Activated T-helper 2 cell treated with anti-CD3 and anti-CD28 coated beads, Interferon-gamma antibody, Interleukin-2, Interleukin-4, amounts not matched to agents 10 μg/mL and 5 μg/mL and 100 μg/mL, durations not matched to agents 14 hours and 24 hours and 36 hours (primary cell): ENCODE measurements at places on chromosomes 1 and 21. TPM values are rescaled to one million over a fixed set of nuclear protein-coding genes. Genes with fewer than 3 reads are reported as not detected.

DNA sequence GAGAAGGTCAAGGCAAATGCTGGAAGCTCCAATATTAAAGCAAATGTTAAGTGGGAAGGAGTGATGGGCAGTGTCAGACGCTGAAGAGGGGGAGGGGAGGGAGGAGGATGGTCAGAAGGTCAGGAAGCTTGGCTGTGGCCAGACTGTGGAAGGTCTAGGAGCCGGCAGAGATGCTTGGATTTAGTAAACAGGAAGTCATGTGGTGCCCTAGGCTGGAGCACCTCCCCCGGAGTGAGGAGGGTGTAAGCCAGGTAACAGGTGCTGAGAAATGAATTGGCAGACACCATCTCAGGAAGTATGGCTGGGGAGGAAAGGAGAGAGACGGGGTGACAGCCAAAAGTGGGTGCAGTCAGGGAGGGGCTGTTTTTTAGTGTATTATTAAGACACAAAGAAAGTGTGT lies 17.7 kb downstream of the CSMD2 start:
- DNase-seq: no peak
- H3K36me3 ChIP-seq: no peaks in the 10 kb centered on the region
- H3K27ac ChIP-seq: no peak overlapping the region
- H3K27me3 ChIP-seq: no peaks in the 10 kb centered on the region
- no peaks in the 10 kb centered on the region for H3K4me1 ChIP-seq
- no peak overlapping the region for H3K4me3 ChIP-seq

GRCh38 chr1:32716312-32717148 lies 14.0 kb upstream of the SYNC start:
- H3K4me3 ChIP-seq: no peak overlapping the region
- peak; percentile 53 for DNase-seq
- no peak overlapping the region for H3K27ac ChIP-seq

Gene GJA4
- not detected in 2 replicates for total RNA-seq

- H3K36me3 ChIP-seq: no peaks in the 10 kb centered on the region
- no peaks in the 10 kb centered on the region for H3K27me3 ChIP-seq
- H3K27ac ChIP-seq: no peak overlapping the region
- no peak overlapping the region for H3K4me3 ChIP-seq
- H3K4me1 ChIP-seq: no peaks in the 10 kb centered on the region
Measured at GRCh38 chr1:91166106-91166712, 144.4 kb upstream of the ZNF644 start.

Gene SLC1A7
- not detected in 2 replicates for total RNA-seq

- H3K27me3 ChIP-seq: peaks cover 5% of the 10 kb centered on the region
- H3K36me3 ChIP-seq: no peaks in the 10 kb centered on the region
- no peak overlapping the region for H3K4me3 ChIP-seq
- H3K4me1 ChIP-seq: no peaks in the 10 kb centered on the region
- H3K27ac ChIP-seq: no peak overlapping the region
Measured at GRCh38 chr1:17316704-17317103, 8.7 kb downstream of the PADI4 start.

GRCh38 chr1:182101415-182102042 lies 40.0 kb upstream of the ZNF648 start:
- peaks cover 2% of the 10 kb centered on the region for H3K4me1 ChIP-seq
- H3K27ac ChIP-seq: no peak overlapping the region
- DNase-seq: no peak
- peaks cover 36% of the 10 kb centered on the region for H3K27me3 ChIP-seq

- H3K27ac ChIP-seq: no peak overlapping the region
- no peak for DNase-seq
- no peaks in the 10 kb centered on the region for H3K36me3 ChIP-seq
- H3K4me1 ChIP-seq: no peaks in the 10 kb centered on the region
- H3K4me3 ChIP-seq: no peak overlapping the region
- H3K27me3 ChIP-seq: no peaks in the 10 kb centered on the region
Measured at GRCh38 chr1:118504867-118505266, 319.8 kb upstream of the SPAG17 start.

DNA sequence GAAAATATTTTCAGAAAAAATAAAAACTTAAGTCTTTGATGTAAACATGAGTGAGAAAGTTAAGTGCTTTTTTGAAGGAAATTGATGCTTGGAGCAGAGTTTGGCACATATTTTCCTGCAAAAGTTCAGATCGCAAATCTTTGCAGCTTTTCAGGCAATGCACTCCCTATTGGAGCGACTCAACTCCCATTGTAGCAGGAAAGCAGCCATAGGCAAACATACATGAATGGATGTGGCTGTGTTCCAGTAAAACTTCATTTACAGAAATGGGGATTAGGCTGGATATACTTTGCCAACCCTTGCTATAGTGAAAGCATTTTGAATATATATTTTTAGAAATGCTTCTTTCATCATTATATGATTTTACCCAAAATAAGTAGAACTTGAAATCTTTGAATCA lies 8.1 kb downstream of the AGL start:
- no peaks in the 10 kb centered on the region for H3K27me3 ChIP-seq
- no peak overlapping the region for H3K4me3 ChIP-seq

Gene CD84
- 14.1 and 14.9 TPM in 2 replicates for total RNA-seq

- H3K36me3 ChIP-seq: no peaks in the 10 kb centered on the region
- H3K27ac ChIP-seq: no peak overlapping the region
- H3K4me3 ChIP-seq: no peak overlapping the region
Measured at GRCh38 chr1:1420654-1421141, 378 bp downstream of the ANKRD65 start.

Gene CITED4
- 3.6 and 4.2 TPM in 2 replicates for total RNA-seq

DNA sequence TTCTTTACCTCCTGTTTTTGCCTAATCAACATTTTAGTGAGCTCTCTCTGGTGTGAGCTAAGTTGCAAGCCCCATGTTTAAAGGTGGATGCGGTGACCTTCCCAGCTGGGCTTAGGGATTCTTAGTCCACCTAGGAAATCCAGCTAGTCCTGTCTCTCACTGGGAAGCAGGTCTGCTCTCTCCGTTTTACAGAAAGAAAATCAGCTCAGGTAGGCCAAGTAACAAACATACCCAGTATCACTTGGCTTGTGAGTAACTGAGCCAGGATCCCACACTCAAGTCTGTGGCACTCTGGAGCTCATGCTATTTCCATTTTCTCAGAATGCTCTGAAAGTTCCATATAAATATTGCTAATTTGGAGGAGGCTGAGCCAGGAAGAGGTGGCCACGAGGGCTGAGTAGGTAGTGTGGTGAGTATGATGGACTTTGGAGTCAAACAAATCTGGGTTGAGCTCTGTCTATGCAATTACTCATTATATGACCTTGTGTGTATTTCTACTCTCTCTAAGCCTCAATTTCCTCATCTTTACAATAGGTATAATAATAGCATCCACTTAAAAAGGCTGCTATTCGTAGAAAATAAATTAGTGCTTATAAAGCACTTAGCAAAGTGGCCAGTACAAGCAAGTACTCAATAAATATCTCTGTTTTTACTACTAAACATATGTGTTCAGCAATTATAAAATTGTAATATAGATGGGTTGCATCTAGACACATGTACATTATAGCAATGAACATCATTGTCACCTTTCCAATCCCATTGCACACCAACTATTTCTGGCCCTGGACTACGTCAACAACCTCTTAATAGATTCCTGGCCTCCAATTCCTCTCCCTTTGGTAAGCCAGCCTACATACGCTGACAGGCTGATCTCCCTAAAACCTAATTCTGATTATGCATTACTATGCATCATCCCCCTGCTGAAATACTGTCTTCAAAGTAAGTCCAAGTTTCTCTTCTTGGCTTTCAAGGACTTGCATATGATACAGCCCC lies 32.7 kb upstream of the DHCR24 start:
- DNase-seq: no peak
- H3K36me3 ChIP-seq: no peaks in the 10 kb centered on the region
- no peak overlapping the region for H3K4me3 ChIP-seq

DNA sequence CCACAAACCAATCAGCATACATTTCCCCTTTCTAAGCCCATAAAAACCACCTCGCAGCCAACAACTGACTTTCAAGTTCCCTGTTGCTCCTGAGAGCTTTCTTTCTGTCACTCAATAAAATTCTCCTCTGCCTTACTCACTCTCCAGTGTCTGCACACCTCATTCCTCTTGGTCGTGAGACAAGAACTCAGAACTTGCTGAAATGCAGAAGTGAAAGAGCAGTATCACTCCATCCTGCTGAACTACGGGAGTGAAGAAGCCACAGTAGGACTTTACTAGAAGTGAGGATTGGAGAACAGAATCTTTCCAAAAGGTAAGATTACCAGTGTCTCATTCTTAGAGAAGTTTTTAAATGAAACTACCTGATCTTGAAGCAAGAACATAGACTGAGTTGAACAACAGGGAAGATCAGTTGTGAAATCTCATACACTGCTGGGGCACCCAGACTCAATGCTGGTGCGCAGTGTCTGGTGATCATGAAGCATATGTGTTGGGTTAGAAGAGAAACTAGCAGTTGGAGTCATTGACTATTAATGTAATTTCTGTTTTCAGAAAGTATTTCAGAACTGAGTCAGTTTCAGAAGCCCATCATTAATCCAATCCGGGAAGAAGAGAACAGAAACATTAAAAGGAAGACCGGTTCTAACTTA lies 726.9 kb upstream of the TMPRSS15 start:
- no peaks in the 10 kb centered on the region for H3K27me3 ChIP-seq
- DNase-seq: no peak
- H3K36me3 ChIP-seq: no peaks in the 10 kb centered on the region
- no peak overlapping the region for H3K4me3 ChIP-seq

DNA sequence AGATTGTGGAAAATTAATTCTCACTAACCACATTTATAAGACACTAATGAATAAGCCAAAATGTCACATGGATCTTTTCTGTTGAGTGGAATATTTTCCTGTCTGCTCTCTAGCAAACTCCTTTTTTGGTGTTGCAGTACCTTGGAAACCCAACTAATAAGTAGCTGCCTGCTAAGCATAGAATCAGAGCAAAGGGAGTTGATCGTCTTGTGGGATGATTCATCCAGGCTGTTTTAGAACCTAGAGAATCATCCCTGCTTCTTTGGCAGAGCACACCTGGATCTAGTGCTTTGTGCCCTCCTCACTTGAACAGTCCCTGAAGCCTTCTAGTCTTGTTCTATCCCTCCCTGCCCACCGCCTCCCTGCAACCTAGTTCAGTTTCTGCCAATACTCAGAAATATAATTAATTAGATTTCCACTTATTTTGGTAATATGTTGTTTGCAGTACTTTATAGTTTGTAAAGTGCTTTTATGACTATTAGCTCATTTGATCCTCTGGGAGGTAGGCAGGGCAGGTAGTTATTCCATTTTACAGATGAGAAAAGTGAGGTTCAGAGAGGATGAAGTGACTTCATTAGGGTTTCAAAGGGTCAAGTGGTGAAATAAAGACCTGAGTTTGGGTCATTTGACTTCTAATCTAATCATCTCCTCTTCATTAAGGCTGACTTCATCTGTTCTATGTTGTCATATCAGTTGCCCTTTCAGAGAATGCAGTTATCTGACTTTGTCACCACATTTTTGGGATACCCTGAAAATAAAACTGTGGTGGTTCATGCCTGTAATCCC lies 2.5 kb downstream of the AGO4 start:
- peak overlapping the region; percentile 18 for H3K27ac ChIP-seq
- H3K27me3 ChIP-seq: no peaks in the 10 kb centered on the region
- DNase-seq: no peak

Gene COL8A2
- total RNA-seq: not detected in 2 replicates

Gene SLC22A15
- total RNA-seq: 0.18 and 0.52 TPM in 2 replicates

DNA sequence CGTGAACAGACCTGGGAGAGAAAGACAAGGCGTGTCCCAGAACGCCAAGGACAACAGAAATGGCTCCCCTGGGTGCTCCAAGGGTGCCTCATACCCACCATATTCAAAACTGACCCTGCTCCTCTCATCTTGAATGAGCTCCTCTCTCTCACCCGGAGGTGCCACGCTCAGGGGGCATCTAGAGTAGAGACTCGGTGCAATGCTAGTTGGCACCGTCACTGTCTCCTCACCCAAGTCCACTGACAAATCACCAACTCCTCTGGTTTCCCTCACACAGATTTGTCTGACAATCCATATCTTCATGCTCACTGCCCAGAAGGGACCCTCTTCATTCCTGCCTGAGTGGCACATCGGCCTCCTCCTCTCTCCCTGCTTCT lies 5.0 kb downstream of the TMEM125 start:
- H3K4me3 ChIP-seq: no peak overlapping the region
- DNase-seq: no peak
- peak overlapping the region; percentile 96 for H3K27ac ChIP-seq
- peaks cover 7% of the 10 kb centered on the region for H3K36me3 ChIP-seq
- H3K4me1 ChIP-seq: peaks cover 22% of the 10 kb centered on the region

Gene NUDT4B
- total RNA-seq: 0.68 TPM in 1 of 2 replicates, not detected in the other

GRCh38 chr1:2003541-2004131 lies at the start of gene CFAP74:
Gene CFAP74, minus strand, starts transcription at chr1:2003786. Its CDS starts 12,830 bp downstream, at chr1:1990956.
- DNase-seq: no peak
- H3K27ac ChIP-seq: no peak within 1 kb of the TSS
- no peaks in the 10 kb centered on the region for H3K36me3 ChIP-seq
- H3K4me1 ChIP-seq: no peaks in the 10 kb centered on the region

Gene LORICRIN
- total RNA-seq: not detected in 2 replicates

DNA sequence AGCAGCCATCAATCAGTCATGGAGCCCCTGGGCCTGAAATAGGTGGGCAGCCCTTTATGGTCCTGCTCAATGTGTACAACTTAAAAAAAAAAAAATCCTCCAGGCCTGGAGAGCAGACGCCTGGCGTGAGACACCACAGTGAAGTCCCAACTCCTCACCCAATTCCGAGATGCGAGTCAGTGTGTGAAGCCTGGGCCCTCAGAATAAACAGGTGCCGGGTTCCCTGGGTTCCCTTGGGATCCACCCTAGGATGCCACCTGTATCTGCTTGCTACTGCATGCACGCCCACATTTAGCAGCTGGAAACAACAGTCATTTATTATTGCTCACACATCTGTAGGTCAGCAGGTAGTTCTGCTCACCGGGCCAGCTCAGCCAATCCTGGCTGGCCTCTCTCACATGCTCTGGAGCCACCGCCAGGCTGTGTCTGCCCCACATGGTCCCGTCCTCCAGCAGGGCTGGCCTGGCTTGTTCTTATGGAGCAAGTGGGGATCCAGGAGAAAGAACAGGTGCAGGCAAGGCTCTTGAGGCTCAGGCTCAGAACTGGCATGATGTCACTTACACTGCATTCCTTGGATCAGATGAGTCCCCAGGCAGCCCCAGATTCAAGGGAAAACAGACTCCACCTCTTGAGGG lies 172.7 kb downstream of the NPHP4 start:
- H3K4me3 ChIP-seq: no peak overlapping the region
- no peaks in the 10 kb centered on the region for H3K36me3 ChIP-seq
- no peak overlapping the region for H3K27ac ChIP-seq
- H3K4me1 ChIP-seq: no peaks in the 10 kb centered on the region
- no peaks in the 10 kb centered on the region for H3K27me3 ChIP-seq
- no peak for DNase-seq

Gene CD34
- total RNA-seq: not detected in 2 replicates

GRCh38 chr1:18922848-18923755 lies 20.7 kb upstream of the ALDH4A1 start:
- peak overlapping the region; percentile 21 for H3K4me3 ChIP-seq
- DNase-seq: no peak
- peak overlapping the region; percentile 57 for H3K27ac ChIP-seq
- H3K4me1 ChIP-seq: peaks cover 36% of the 10 kb centered on the region
- H3K36me3 ChIP-seq: peaks cover 18% of the 10 kb centered on the region

DNA sequence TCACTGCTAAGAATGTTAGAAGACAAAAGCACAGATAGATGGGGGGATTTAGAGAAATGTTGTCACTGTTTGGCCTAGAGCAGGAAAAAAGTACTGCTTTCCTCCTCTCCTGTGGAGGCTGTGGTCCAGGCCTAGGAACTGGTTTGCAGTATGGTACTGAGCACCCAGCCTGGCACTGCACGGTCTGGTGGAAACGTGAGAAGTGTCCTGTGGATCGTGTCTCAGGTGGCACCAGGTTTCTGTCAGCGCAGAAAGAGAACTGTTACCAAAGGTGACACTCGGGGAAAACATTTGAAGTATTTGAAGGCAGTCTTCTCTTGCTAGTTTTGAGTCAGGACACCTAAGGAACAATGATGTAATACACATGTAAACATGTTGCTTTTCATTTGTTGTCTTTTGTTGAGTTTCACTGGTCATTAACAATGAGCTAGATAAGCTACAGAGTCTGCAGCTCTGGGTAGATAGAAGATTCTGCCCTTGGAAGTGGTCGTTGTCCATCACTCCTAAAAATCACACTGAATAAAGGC lies 63.0 kb downstream of the B3GALNT2 start:
- H3K27ac ChIP-seq: no peak overlapping the region
- H3K4me1 ChIP-seq: no peaks in the 10 kb centered on the region
- H3K27me3 ChIP-seq: no peaks in the 10 kb centered on the region
